ENCODE measurements at places on chromosomes 1 and 21. TPM values are rescaled to one million over a fixed set of nuclear protein-coding genes. Genes with fewer than 3 reads are reported as not detected.

GRCh38 chr1:119220991-119221390 lies 80.5 kb upstream of the WARS2 start:
- DNase-seq = no peak

- no peak for DNase-seq
Observed at GRCh38 chr21:26096494-26097371, 73.8 kb downstream of the APP start.

Gene CLDN17
- not detected for polyA plus RNA-seq

Gene IQGAP3
- polyA plus RNA-seq = 13.9 TPM

Gene KCNE2
- 0.37 TPM for polyA plus RNA-seq

Gene EFNA1
- 96.1 TPM for polyA plus RNA-seq

Gene RASSF5
- 5.7 TPM for polyA plus RNA-seq

Data from large intestine (tissue), 12 donors.